ENCODE measurements at places on chromosomes 16 and 17. TPM values are rescaled to one million over a fixed set of nuclear protein-coding genes. Genes with fewer than 3 reads are reported as not detected.

The FOXN1 gene
- 0.50 TPM for total RNA-seq

The RAB37 gene
- total RNA-seq: 0.81 TPM

The MYH11 gene
- 263 TPM for total RNA-seq

The CD300H gene
- total RNA-seq: not detected

The KRT17 gene
- total RNA-seq: 26.0 TPM

The CD300E gene
- total RNA-seq: not detected

The CA5A gene
- total RNA-seq: not detected

The DNAI2 gene
- 26.9 TPM for total RNA-seq

The PKMYT1 gene
- 76.4 TPM for total RNA-seq

The ALDH3A1 gene
- total RNA-seq: 3.2 TPM

The PLA2G10 gene
- 4.5 TPM for total RNA-seq

The CALB2 gene
- 5.1 TPM for total RNA-seq

The TBKBP1 gene
- total RNA-seq: 23.3 TPM
